ENCODE measurements at places on chromosomes 6 and 20.

- DNase-seq = peak; percentile 76
These were observed at the start of gene MICA for GRCh38 chr6:31403283-31404060. MICA (plus strand) TSS chr6:31403595; CDS start chr6:31403633, 38 bp downstream.

GRCh38 chr6:85672050-85672449 lies 29.4 kb upstream of the SYNCRIP start:
- no peak for DNase-seq

GRCh38 chr6:152271776-152272464 lies 365.2 kb downstream of the SYNE1 start:
- DNase-seq = no peak

DNA sequence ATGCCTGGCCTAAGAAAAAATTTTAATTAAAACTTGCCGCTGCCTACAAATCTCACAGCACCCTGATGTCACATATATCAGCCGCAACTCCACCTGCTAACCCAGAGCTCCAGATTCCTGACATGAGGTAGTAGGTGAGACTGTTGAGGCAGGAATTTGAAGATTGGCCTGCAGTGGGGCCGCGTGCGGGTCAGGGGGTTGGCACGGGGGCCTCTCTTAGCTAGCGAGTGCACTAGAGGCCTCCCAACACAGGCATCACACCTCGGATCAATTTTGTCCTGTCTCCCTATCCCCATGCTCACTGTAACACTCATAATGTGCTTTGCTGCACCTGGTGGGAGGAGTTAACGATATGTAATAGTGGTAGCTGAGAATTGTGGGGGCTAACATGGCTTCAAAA lies 349.8 kb downstream of the CDC5L start:
- no peak for DNase-seq

DNA sequence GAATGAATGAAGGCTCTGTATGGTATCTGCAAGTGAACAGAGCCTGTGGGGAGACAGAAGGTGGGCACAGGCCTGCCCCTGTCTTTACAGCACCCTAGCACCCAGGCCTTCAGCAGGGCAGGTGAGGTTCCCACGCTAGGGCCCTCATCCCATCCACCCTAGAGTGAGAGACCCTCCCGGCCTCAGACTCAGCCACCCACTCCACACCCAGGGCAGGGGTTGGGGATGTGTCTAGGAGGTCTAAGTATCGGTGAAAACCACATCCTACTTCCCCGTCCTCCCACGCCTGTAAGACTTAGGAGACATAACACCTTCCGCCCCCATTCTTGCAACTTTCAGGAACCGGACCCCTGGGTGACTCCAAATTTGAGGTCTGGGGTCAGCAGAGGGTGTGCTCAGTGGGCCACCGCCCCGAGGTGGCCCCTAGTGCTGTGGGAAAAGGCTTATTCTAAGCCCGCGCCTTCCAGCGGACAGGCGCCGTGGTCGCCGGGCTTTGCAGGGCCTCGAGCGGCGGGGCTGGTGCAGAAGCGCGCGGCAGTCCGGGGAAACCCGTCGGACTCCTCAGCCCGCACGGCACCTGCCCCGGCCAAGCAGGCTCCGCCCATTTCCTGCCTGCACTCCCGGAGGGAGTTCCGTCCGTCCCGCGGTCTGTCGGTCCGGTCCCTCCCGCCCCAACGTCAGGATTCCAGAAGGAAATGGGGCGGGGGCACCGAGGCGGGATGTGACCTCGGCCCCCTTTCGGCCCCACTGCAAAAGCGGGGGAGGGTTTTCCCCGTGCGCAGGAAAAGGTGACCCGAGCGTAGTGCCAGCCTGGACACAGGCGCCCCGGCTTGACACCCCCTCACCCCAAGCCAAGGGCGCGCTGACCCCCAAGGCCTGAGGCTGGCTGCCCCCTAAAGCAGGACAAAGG lies 868 bp downstream of the SAMD10 start:
- DNase-seq = no peak

DNA sequence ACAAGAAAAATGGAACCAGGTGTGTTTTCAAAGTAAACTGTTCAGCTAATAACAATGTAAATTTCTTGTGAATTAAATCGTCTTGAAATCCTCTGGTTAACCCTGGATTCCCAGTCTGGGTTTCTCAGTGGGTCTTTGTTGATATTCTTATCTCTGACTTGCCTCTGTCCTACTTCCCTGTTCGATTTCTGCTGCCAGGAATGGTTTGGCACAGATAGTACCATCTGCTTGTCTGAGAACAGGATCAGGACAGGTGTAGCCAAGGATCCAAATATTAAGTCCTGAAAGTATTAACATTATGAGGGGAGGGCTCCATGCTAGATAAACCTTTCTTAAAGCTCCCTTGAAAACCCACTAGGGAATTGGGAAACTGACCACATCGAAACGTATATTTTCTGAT lies 30.1 kb downstream of the ARFGEF2 start:
- DNase-seq = no peak
